ENCODE measurements at places on chromosomes 16 and 17. TPM values are rescaled to one million over a fixed set of nuclear protein-coding genes. Genes with fewer than 3 reads are reported as not detected.
A peak's percentile ranks its signal among the peaks of the same experiment; 100 is the strongest.

DNA sequence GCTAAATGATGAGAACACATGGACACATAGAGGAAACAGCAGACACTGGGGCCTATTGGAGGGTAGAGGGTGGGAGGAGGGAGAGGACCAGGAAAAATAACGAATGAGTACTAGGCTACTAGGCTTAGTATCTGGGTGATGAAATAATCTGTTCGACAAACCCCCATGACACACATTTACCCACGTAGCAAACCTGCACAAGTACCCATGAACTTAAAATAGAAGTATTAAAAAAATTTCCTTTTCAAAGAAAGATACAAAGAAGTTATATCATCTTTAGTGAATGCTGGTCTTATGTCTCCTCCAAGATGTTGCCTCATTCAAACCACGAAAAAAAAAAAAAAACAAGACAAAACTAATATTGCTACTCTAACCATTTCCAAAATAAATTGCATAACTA, 31.7 kb downstream of the MBTD1 start:
- DNase-seq = no peak

- no peak for DNase-seq
Measured at GRCh38 chr17:9669551-9670008, 24.3 kb downstream of the USP43 start.

- no peak for DNase-seq
Measured at GRCh38 chr17:47240806-47241205, 12.8 kb upstream of the ITGB3 start.

DNA sequence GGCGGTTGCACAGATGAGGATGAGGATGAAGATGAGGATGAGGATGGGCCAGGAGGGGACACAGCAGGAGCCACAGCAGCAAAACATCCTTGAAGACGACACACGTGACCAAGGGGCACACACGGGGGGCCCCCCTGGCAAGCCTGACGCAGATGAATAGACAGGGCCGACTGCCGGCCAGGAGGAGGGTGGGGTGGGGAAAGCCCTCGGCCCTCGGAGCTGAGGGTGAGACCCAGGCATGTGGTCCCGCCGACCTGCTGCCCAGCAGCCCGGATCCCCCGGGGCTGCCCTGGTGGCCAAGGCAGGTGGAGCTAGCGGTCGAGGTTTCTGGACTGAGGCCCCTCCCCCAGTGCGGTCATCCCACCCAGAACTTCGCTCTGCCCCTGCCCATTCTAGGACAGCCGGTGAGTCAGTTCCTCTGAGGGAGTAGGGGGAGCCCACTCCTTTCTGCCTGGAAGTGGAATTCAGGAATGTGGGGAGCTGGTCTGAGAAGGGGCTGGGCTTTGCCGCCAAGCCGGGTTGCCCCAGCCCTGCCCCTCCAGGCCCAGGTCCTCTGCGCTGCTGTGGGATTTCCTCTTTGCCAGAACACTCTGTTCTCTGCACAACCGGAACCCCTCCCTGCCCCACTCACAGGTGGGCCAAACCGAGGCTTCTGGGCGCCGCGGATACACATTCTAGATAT, 9.9 kb downstream of the CYGB start:
- DNase-seq = peak; percentile 67

The EPX gene
- total RNA-seq = not detected
